ENCODE measurements at places on chromosomes 4 and X. TPM values are rescaled to one million over a fixed set of nuclear protein-coding genes. Genes with fewer than 3 reads are reported as not detected.

ENAM gene
- 0.41 TPM for total RNA-seq

GRCh38 chrX:24025741-24026403 lies 1.1 kb downstream of the KLHL15 start:
- H3K4me3 ChIP-seq, result peak overlapping the region; percentile 89
- H3K27ac ChIP-seq, result peak overlapping the region; percentile 97
- no peak for DNase-seq
- no peaks in the 10 kb centered on the region for H3K27me3 ChIP-seq
- H3K4me1 ChIP-seq, result peaks cover 15% of the 10 kb centered on the region

DNA sequence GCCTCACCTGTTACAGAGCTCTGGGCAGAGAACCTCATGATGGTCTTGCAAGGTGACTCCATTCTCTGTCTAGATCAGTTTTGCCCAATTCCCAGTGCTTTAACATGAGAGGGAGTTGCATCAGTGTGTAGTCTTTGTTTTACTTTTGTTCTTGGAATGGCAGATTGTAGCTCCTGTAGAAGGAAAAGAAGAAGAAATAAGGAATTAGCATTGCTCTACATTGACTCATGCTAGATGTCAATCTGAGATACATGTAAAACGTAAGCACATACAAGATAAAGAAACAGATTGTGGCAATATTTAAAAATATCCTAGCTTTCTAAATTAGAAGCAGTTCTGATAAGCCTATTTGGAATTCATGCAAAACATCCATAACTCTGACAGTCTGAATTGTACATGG lies 16.0 kb upstream of the PPEF1 start:
- H3K36me3 ChIP-seq, result no peaks in the 10 kb centered on the region
- no peaks in the 10 kb centered on the region for H3K27me3 ChIP-seq
- H3K4me3 ChIP-seq, result no peak overlapping the region

- peaks cover 9% of the 10 kb centered on the region for H3K27me3 ChIP-seq
- H3K4me3 ChIP-seq, result no peak overlapping the region
- no peak for DNase-seq
- H3K27ac ChIP-seq, result no peak overlapping the region
- no peaks in the 10 kb centered on the region for H3K36me3 ChIP-seq
Observed at GRCh38 chr4:14671146-14671545, 331.1 kb upstream of the CPEB2 start.

SLC10A7 gene
- total RNA-seq, result 16.1 TPM

NKX1-1 gene
- total RNA-seq, result not detected

DNA sequence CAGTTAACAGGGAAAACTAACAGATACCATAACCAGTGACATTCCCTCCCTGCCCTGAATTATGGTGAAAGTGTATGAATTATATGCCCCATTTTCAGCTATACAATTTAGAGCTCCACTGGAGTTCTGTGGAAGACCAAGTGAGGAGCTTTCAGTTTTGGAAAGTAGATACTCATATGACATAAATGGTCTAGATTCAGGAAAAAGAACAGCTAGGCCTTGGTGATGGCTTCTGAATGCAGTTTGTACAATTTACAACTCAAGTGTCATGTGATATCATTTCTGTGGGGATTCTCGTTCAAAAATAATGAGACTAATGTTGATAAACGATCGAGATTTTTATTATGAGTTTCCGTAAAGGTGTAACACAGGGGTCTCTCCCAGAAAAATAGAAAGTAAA lies 8.2 kb upstream of the SEC24B start:
- DNase-seq, result no peak
- no peak overlapping the region for H3K27ac ChIP-seq
- no peaks in the 10 kb centered on the region for H3K27me3 ChIP-seq
- peaks cover 12% of the 10 kb centered on the region for H3K36me3 ChIP-seq

GRCh38 chr4:1566838-1567518 lies 117.1 kb downstream of the FAM53A start:
- H3K4me3 ChIP-seq, result no peak overlapping the region
- H3K36me3 ChIP-seq, result no peaks in the 10 kb centered on the region
- H3K27ac ChIP-seq, result no peak overlapping the region
- peaks cover 4% of the 10 kb centered on the region for H3K4me1 ChIP-seq
- DNase-seq, result no peak
- peaks cover 13% of the 10 kb centered on the region for H3K27me3 ChIP-seq

DNA sequence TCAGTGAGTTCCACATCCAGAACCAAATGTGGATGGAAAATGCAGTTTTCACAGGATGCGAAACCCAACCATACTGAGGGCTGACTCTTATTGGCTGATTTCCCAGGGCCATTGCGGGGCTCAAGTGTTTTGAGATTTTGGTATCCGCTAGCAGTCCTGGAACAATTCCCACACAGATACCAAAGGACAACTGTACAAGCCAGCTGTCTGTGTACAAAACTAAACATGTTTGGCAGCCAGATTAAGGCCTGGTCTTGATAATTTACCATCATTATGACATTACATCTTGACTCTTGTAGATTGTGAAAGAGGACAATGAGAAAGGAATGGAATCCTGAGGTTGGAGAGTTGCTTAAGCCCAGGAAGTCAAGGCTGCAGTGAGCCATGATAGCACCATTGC lies 121.9 kb downstream of the DKK2 start:
- H3K27ac ChIP-seq, result no peak overlapping the region
- no peak overlapping the region for H3K4me3 ChIP-seq
- H3K27me3 ChIP-seq, result no peaks in the 10 kb centered on the region
- no peaks in the 10 kb centered on the region for H3K4me1 ChIP-seq

DNA sequence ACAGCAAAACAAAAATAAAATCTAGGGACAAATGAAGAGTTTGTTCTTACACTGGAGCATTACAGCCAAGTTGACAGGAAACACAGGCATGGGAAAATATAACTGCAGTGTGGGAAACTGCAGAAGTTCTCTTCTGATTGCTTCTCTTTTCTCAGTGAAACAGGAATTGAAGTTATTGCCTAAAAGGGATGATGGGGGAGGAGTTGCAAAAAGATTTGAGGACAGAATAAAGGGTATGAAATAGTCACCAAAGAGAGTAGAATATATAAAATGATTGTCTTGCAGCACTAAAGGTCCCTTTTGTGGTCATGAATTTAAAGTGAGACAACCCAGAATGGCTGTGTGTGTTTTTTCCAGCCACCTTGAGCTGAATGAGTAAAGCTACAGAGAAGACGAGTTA lies 103.7 kb downstream of the JADE1 start:
- no peak overlapping the region for H3K4me3 ChIP-seq
- H3K4me1 ChIP-seq, result no peaks in the 10 kb centered on the region
- H3K27me3 ChIP-seq, result no peaks in the 10 kb centered on the region

MAGEA1 gene
- total RNA-seq, result not detected

IL3RA gene
- total RNA-seq, result not detected

DNA sequence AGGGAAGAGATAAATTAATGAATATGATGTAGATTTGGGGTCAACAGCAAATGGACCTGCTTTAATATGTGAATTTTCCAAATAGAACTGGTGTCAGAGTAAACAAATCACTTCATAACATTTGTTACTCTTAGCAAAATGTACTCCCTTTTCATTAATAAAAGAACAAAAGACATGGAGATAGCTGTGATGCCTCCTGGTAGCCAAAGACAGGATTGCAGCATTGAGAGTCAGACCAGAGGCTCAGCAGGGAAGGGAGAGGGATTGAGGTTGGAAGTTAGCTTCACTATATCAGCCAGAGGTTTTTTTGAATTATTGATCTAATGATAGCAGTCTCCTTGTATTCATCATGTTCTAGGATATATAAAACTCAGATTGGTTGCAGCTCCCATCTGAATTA lies 17.4 kb upstream of the RAB40A start:
- no peaks in the 10 kb centered on the region for H3K36me3 ChIP-seq
- peaks cover 4% of the 10 kb centered on the region for H3K4me1 ChIP-seq
- DNase-seq, result no peak

ATOH1 gene
- total RNA-seq, result 0.36 TPM

- no peaks in the 10 kb centered on the region for H3K4me1 ChIP-seq
- H3K36me3 ChIP-seq, result no peaks in the 10 kb centered on the region
- DNase-seq, result no peak
- no peak overlapping the region for H3K4me3 ChIP-seq
Observed at GRCh38 chr4:184873054-184873453, 47.3 kb upstream of the ACSL1 start.

SPANXN3 gene
- total RNA-seq, result not detected

- H3K27ac ChIP-seq, result no peak overlapping the region
- H3K36me3 ChIP-seq, result no peaks in the 10 kb centered on the region
- H3K4me3 ChIP-seq, result no peak overlapping the region
- H3K27me3 ChIP-seq, result no peaks in the 10 kb centered on the region
- DNase-seq, result no peak
Observed at GRCh38 chrX:112688242-112688641, 8.5 kb upstream of the LHFPL1 start.

DNA sequence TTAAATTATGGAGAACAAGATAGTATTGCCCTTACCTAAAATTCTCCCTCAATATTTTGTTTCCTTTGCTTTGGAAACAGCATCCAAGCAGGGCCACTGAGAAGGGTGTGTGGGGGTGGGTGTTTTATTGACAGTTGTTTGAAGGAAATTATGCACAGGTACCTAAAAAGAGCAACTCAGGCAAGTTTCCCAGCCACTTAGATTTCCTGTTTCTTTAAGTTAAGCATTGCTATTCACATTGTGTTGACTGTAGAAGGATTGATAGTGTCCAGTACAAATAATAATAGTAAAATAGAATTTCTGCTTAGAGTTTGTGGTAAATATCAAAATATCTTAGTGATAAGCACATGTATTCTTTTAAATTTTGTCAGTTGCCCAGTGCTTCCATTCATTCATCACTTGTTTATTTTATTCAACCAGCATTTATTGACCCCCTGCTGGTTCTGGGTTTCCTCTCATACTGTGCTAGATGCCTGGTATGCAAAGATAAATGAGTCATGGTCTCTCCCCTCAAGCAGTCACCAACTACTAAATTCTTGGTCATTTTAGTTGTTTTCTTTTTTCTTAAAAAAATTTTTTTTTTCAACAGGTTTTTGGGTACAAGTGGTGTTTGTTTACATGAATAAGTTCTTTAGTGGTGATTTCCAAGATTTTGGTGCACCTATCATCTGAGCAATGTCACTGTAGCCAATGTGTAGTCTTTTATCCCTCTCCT lies 50.0 kb downstream of the GALNT7 start:
- H3K4me3 ChIP-seq, result no peak overlapping the region
- DNase-seq, result no peak
- H3K27me3 ChIP-seq, result no peaks in the 10 kb centered on the region
- peaks cover 27% of the 10 kb centered on the region for H3K4me1 ChIP-seq
- peaks cover 13% of the 10 kb centered on the region for H3K36me3 ChIP-seq
- peak overlapping the region; percentile 68 for H3K27ac ChIP-seq

- H3K4me3 ChIP-seq, result no peak overlapping the region
- no peak for DNase-seq
- H3K36me3 ChIP-seq, result no peaks in the 10 kb centered on the region
- H3K4me1 ChIP-seq, result no peaks in the 10 kb centered on the region
- H3K27ac ChIP-seq, result no peak overlapping the region
Observed at GRCh38 chrX:16304751-16305150, 137.5 kb downstream of the MAGEB17 start.

PACRGL gene
- 20.4 TPM for total RNA-seq

- no peak overlapping the region for H3K27ac ChIP-seq
- no peak for DNase-seq
- no peaks in the 10 kb centered on the region for H3K27me3 ChIP-seq
- H3K4me1 ChIP-seq, result no peaks in the 10 kb centered on the region
- H3K36me3 ChIP-seq, result no peaks in the 10 kb centered on the region
Observed at GRCh38 chr4:11313157-11313943, 115.3 kb downstream of the HS3ST1 start.

CT45A3 gene
- not detected for total RNA-seq
